ENCODE measurements at places on chromosomes 2 and 18.

DNA sequence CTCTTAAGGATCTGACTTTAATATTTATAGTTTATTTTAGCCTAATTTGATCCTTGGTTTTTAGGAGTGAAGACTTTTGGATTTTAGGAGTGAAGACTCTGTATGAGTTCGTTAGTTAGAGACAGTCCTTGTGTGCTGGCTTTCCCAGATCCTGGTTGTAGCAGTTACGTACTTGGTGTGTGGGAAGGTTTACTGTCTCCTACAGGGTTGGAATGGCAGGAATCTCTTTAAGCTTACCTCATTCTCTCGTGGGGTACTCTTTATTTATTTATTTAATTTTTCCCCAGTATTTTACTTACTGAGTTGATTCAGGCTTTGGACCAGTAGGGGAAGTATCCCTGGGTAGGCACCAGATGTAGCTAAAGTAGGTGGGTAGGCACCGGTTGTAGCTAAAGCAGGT lies 1.8 kb upstream of the CXCR2 start:
- DNase-seq: no peak

DNA sequence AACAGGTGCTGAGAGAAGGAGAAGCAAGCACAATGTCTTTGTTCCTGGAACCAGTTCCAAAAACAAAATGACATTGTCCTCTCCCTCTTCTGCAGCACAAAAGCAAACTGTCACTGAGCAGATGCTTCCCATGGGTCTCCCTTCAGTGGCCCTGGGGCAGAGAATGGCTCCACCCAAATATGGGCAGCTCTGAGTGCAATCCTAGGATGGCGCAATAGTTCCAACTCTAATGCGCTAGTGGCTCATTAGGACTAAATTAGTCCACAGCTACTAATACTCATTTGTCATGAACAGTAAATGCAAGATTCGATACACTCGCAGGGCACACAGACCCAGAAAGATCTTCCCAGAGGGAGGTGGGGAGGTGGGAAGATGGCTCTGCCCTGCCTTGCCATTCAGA lies 205.2 kb upstream of the CHAC2 start:
- DNase-seq: no peak

- no peak for DNase-seq
Measured at GRCh38 chr18:4578449-4578848, 123.3 kb upstream of the DLGAP1 start.

DNA sequence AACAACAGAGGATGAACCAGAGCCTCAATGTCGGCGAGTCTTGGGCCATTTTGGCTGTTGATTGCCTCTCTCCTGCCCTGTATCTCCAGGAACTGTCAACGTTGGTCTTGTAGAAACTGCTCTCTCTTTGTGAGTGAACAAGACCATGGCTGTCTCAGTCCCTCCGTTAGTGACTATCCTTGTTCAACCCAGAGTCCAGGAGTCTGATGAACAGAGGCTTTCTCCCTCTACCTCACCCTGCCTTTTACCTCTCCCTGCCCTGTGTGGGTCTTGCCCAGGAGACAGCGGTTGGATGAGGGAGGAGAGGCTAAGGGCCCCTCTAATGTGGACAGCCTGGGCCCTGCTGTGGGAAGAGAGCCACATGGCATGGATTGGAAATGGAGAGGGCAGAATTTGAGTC lies 32.8 kb downstream of the INPP4A start:
- no peak for DNase-seq

- DNase-seq: peak; percentile 23
Measured at GRCh38 chr2:240250985-240251847, 110.8 kb upstream of the OTOS start.

GRCh38 chr2:38528008-38528442 lies 74.7 kb downstream of the HNRNPLL start:
- DNase-seq: peak; percentile 37

GRCh38 chr2:75464348-75464946 lies 96.3 kb downstream of the EVA1A start:
- DNase-seq: peak; percentile 18

DNA sequence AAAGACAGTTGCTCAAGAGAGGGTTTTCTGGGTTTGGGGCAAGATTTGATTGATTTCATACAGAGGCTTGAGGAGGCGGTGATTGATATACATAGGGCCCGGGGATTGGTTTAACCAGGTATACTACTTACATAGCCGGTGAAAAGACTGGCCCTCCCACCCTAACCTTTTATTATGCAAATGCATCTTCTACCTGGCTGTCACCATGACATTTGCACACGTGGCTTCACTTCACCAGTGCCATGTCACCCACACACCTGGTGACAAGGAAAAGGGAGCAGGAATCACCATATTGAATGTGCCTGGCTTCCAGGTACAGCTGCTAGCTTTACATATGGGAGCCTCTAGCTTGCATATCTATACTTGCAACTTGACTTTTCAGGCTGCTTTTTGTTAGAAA lies 9.7 kb downstream of the ERMN start:
- no peak for DNase-seq

DNA sequence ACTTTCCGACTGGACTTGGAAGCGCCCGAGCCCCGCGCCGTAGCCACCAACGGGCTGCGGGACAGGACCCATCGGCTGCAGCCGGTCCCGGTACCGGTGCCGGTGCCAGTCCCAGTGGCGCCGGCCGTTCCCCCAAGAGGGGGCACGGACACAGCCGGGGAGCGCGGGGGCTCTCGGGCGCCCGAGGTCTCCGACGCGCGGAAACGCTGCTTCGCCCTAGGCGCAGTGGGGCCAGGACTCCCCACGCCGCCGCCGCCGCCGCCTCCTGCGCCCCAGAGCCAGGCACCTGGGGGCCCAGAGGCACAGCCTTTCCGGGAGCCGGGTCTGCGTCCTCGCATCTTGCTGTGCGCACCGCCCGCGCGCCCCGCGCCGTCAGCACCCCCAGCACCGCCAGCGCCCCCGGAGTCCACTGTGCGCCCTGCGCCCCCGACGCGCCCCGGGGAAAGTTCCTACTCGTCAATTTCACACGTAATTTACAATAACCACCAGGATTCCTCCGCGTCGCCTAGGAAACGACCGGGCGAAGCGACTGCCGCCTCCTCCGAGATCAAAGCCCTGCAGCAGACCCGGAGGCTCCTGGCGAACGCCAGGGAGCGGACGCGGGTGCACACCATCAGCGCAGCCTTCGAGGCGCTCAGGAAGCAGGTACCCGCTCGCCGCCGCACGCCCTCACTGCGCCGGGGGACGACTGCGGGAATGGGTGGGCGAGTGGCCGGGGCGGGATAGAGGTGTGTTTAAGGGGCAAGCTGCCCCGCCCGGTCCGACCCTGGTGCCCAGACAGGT lies 713 bp downstream of the ATOH8 start:
- no peak for DNase-seq

- DNase-seq: no peak
Measured at GRCh38 chr2:79512442-79513401, at the start of gene CTNNA2. Gene CTNNA2, plus strand, starts transcription at chr2:79513051.

- DNase-seq: no peak
Measured at GRCh38 chr18:22309191-22309590, 108.5 kb downstream of the CTAGE1 start.

GRCh38 chr18:49228187-49228586 lies 232.3 kb downstream of the DYM start:
- DNase-seq: no peak

GRCh38 chr2:216424274-216424673 lies 12.0 kb downstream of the SMARCAL1 start:
- no peak for DNase-seq

GRCh38 chr2:28252311-28252710 lies 140.3 kb upstream of the FOSL2 start:
- no peak for DNase-seq

DNA sequence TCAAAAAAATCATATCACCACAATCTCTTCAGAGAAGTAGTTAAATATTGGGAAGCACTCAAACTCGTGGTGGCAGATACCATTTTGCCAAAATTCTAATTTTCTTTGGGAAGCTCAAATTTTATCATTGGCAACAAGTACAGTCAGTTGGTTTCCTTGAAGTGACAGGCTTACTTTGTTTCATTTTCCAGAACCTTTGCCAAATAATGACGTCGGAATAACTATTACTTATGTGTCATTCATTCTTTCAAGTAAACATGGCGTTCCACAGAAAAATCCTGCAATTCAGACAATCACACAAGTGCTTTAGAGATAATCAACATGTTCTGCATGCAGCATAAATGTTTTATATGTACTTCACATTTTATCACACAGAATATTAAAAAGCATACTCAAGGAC lies 5.4 kb downstream of the TTLL4 start:
- DNase-seq: no peak

GRCh38 chr2:228869636-228870264 lies 401.3 kb downstream of the PID1 start:
- no peak for DNase-seq

Data from T47D (cell line).